ENCODE measurements at places on chromosomes 5 and 9.

DNA sequence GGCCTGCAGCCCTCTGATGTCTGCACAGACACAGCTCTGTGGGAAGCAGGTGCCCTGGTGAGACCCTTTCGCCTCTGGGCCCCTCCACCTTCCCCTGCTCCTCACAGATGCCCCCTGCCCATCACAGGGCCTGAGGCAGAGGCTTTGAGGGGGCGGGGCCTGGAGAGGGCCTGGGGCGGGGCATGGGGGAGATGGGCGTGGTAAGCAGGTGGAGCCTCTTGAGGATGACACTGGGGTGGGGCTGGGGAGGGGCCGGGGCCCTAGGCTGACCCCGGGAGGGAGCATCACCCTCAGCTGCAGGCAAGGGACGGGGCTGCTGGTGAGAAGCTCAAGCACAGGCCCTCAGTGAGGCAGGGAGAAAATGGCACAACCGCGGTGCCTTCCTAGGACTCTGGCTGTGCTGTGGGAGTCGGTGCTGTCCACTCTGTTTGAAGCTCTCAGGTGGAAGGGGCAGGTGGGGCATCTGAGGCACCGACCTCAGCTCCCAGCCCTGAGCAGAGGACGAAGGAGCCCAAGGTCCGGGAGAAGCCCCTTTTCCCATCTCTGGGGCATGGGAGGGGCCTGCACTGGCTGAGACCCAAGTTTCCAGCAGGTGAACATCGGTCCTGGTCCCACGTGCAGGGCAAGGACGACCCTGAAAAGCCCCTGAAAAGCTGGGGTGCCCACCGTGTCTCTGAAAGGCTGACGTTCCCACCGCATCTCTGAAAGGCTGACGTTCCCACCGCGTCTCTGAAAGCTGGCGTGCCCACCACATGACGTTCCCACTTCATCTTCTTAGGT is 17.5 kb upstream of the SLC9A3 start:
- DNase-seq: no peak

- DNase-seq: no peak
Observed at GRCh38 chr9:114308361-114308950, 14.4 kb upstream of the ORM1 start.

GRCh38 chr9:34291023-34291422 is 38.0 kb downstream of the KIF24 start:
- DNase-seq: peak; percentile 63

DNA sequence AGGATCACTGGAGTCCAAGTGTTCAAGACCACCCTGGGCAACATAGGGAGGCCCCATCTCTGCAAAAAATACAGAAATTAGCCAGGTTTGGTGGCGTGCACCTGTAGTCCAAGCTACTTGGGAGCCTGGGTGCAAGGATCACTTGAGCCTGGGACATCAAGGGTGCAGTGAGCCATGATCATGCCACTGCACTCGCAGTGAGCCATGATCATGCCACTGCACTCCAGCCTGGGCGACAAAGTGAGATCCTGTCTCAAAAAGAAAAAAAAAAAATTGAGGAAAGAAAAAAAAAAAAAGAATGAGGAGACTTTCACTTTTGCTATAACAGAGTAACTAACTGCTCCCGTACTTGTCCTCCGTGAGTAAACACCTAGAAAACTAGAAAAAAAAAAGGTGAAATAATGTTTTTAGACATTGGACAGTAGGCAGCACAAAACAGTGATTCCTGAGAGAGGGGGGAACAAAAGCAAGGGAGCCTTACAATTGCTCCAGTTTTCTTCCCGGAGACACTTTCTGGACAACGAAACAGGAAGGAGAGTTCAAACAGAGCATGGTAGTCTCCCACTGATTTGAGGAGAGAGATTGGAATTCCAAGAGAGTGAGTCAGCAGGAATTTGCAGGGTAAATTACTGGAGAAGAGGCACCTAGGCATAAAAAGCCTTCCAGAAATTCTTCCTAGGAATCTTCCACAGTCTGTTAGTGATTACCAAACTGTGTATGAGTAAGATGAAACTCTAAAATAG is 6.9 kb upstream of the ZBTB5 start:
- peak; percentile 17 for DNase-seq

- DNase-seq: no peak
Observed at GRCh38 chr5:43386960-43387362, 25.2 kb downstream of the CCL28 start.
